ENCODE measurements at places on chromosomes 1 and 21.

DNA sequence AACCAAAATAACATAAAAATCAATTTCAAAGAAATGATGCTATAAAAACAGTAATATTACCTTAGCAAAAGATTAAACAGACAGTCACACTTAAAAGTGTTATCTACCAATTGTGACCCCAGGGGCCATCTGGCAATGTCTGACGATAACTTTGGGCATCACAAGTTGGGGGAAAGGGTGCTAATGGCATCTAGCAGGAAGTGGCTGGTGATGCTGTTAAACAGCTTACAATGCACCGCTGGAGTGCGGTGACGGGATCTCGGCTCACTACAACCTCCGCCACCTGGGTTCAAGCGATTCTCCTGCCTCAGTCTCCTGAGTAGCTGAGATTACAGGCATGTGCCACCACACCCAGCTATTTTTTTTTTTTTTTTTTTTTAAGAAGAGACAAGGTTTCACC, 27.6 kb downstream of the NUP133 start:
- no peak for DNase-seq

DNA sequence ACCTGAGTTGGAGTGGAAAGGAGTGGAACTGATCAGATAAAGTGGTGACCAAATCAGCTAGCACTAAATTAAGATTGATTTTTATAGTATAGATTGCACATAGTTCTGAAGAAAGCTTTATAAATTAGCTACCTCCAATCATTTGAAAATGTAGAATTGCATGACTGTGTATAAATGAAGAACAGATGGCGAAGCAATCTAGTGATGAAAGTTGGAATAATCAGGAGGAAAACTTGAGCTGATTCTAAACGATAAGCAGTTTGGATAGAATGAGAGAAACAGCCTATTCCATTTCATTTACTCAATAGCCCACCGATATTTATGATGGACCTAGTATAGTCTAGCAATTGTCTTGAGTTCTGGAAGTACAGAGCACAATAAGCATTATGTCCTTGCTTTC, 661.5 kb downstream of the PLA2G4A start:
- no peak for DNase-seq

DNA sequence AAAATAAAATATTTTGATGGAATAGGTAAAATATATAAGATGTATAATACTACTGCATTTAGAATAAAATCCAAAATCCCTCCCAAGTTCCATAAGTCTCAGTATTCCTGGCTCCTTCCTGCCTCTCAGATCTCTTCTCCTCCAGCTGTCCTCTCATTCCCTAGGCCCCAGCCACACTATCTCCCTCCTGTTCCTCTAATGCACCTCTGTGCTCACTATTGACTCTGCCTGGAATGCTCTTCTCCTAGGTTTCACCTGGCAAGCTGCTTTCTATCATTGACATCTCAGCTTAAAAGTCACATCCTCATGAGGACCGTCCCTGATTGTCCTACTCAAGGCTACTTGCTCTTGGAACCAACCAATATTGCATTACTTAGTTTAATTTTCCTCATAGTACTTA, 7.2 kb downstream of the NME7 start:
- no peak for DNase-seq

GRCh38 chr1:151196292-151196800, 2.0 kb upstream of the PIP5K1A start:
- peak; percentile 91 for DNase-seq

GRCh38 chr1:11753555-11754208, 8.3 kb upstream of the C1orf167 start:
- DNase-seq, result no peak

DNA sequence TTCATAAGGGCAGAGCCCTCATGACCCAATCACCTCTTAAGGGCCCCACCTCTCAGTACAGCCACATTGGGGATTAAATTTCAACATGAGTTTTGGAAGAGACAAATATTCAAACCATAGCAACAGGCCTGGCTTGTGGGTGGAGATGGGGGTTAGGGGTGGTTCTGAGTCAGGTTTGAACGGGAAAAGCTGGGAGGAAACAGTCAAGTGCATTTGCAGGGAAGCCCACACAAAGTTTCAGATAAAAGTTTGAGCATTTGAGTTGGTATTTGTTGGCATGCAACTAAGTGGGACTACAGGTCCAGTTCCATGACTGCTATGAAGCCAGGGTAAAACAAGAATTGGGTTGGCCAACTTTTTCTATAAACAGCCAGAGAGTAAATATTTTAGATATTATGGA, 21.0 kb upstream of the PADI2 start:
- no peak for DNase-seq

- DNase-seq, result no peak
These were observed 151.6 kb upstream of the IVNS1ABP start for GRCh38 chr1:185468626-185469025.

DNA sequence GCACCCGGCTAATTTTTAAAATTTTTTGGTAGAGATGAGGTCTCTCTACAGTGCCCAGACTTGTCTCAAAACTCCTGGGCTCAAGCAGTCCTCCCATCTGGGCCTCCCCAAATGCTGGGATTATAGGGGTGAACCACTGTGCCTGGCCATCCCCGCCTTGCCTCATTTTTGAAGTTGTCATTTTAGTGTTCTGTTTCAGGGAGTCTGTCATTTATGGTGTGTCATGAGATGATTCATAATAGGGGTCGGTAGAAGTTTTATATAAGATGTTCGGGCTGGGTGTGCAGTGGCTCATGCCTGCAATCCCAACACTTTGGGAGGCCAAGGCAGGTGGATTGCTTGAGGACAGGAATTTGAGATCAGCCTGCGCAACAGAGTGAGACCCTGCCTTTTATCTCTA, 8.5 kb downstream of the PRCC start:
- DNase-seq, result no peak

- no peak for DNase-seq
These were observed 44.3 kb upstream of the NBL1 start for GRCh38 chr1:19599810-19600209.

- DNase-seq, result no peak
These were observed 1.6 kb downstream of the GSTM5 start for GRCh38 chr1:109713636-109714035.

DNA sequence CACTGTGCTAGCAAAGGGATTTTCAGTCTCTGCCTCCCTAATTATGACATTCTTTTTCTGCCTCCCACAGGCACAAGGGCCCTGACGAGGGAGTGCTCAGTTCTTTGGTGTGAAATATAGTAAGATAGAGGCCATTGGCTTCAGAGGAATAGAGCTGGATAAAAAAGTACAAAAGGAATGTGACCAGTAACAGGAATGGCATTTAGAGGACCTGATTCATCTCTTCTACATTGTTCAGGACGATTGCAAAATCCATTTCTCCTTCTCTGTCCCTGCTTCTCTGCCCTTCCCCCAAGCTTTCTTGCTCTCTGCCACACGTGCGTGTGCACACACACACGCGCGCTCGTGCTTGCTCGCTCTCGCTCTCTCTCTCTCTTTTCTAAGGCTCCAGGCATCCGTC, 668.2 kb downstream of the KIF26B start:
- DNase-seq, result peak; percentile 54

DNA sequence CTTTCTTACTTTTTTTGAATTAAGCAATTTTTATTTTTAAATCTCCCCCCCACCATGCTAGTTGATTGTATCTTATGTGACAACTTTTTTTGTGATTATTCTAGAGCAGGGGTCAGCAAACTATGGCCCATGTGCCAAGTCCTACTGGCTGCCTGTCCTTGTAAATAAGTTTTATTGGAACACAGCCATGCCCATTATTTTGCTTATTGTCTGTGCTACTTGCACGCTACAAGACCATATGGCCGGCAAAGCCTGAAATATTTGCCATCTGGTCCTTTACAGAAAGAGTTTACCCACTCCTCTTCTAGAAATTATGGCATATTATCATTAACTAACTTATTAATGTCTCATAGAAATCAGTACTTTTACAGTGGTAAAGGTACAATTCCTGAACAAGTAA, 51.7 kb downstream of the AK5 start:
- no peak for DNase-seq

DNA sequence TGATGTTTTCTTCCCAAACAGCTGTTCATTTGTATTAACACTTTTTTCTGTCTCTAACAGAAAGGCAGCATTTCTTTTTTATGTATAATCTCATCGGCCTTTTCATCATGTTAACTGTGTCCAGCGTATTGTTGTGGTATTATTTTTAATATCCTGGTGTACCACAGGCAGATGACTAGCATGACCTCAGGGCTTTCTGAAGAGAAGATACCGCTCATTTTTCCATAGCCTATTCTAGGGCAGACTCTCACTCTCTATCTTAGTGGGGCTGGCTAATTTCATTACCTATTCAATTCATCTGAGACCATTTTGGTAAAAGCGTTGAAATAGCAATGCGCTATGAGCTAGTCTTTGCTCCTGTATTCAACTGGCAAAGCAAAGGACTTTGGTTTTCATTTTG, 209.9 kb downstream of the SDCCAG8 start:
- DNase-seq, result no peak

- DNase-seq, result no peak
These were observed 16.9 kb upstream of the PARS2 start for GRCh38 chr1:54781023-54781723.

DNA sequence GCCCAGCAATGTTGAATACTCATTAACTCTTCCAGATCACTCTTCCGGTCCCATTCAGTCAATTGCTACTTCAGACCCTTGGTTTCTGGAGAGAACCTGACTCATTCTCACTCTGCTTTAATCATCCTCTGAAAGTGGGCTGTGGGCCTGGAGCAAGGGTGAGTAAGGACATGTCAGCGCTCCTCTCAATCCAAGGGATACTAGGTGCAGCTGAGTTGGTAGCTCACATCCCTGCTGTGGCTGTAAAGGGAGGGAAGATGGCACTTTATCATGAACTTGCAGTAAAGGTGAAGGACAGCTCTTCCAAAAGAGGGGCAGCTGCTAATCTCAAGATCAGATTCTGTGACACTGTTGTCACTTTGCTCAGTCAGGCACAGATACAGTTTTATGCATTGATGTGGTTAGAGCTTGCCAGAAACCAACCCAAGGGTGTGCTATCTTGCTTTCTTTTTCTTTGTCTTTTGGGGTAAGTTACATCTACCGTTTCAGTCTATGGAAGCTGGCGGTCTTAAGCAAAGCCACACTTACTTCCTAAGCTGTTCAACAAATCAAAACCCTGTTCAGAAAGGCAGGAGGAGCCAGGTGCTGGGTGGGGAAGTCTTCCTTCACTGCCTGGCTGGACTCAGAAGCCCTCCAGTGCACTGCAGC, 26.5 kb upstream of the NTPCR start:
- DNase-seq, result no peak

GRCh38 chr1:64523413-64524337, 53.7 kb downstream of the CACHD1 start:
- no peak for DNase-seq

- DNase-seq, result no peak
These were observed 48.8 kb downstream of the DNM3 start for GRCh38 chr1:171890131-171890530.

GRCh38 chr1:12450090-12450755, 167.8 kb downstream of the DHRS3 start:
- DNase-seq, result no peak

DNA sequence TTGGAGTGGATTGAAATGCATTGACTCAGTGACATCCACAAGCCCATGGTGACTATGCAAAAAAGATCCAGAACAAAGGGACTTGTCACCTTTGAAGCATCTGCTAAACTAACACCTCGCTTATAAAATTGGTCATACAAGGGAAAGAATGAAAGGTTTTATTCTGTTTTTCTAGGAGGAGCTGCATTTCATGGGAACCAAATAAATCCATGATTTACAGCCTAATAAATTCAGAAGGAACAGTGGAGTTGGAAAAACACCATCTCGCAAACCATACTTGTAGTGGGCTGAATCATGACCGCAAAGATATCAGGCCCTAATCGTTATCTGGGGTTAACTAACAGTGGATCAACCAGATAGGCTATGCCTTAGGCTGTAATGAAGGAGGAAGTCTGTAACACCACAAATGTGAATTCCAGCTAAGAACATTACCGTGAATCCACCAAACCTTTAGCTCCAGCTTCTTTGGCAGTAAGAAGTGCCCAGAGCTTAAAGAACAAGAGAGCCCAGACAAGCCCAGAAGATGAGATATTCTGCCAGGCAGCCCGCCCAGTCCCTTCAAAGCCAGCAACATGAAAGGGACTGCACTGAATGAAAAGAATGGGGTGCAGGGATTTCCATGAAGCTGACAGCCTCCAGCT, 27.4 kb downstream of the RSPH1 start:
- DNase-seq, result no peak

GRCh38 chr1:48596046-48596445, 124.0 kb upstream of the SPATA6 start:
- DNase-seq, result no peak

DNA sequence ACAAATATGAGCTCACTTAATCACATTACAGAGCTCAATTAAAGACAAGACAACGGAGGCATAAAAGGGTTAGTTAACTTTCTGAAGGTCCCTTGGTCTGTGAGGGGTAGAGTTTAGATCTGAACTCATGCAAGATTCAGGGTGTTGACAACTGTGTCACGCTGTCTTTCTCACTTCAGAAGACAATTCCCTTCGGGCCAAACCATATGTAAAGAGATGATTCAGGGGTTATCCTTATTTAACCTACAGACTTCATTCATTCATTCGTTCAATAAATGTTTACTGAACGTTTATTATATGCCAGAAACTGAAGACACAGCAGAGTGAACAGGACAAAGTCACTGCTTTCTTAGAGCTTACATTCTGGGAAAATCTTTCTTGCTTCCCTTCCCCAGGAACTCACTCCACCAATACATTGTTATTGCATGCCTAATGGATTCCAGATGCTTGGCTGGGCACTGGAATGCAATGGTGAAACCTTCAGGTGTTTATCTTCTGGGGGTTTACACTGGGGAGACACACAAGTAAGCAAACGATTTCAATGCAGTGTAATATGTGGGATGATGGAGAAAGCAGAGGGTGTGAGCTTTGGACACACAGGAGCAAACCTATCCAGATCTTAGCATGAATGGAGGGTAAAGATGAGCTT, 6.4 kb downstream of the XCL1 start:
- DNase-seq, result no peak

DNA sequence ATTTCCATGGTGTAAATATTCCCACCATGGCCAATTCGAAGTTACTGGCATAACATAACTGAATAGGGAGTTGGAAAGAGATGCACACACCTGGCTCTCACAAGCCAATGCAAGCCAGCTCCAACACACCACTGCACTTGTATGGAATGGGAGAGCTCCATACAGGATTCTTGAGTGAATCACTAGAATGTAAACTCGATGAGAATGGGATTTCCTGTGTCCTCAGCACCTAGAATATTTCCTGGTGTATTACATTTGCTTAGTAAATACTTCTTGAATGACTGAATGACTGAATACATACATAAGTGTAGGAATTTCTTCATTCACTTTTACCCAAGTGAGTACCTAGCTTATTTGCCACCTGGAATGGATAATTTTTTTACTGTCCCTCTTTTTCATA, 16.2 kb upstream of the PPIE start:
- no peak for DNase-seq

All from HepG2 (cell line).